ENCODE measurements at places on chromosomes 3 and 15.

DNA sequence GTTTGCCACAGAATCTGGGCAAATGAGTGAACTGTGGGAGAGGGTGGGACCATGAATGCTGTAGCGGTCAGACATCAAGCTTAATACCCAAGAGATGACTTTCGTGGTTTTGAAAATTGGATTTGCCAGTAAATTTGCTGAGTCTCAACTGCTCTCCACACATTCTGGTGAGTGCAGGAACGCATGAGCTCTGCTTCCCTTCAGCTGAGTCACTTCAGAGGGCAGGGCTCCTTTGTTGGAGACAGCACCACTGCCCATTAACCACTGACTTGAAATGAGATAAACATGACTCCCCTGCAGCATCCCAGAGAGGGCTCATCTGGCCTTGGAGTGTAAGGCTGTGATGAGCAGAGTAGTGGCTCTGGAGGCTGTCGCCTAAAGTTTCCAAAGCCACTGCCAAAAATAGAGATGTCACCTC, 22.6 kb downstream of the RARRES1 start:
- no peaks in the 10 kb centered on the region for H3K27me3 ChIP-seq
- H3K4me1 ChIP-seq: peaks cover 37% of the 10 kb centered on the region
- no peak overlapping the region for H3K4me3 ChIP-seq
- no peak overlapping the region for H3K27ac ChIP-seq
- DNase-seq: no peak

GRCh38 chr3:183701744-183702143, 4.1 kb downstream of the YEATS2 start:
- H3K27ac ChIP-seq: no peak overlapping the region
- H3K4me3 ChIP-seq: no peak overlapping the region
- DNase-seq: no peak
- H3K4me1 ChIP-seq: peaks cover 24% of the 10 kb centered on the region

GRCh38 chr15:88912500-88912921, 668 bp downstream of the MFGE8 start:
- H3K36me3 ChIP-seq: peaks cover 16% of the 10 kb centered on the region
- H3K27me3 ChIP-seq: peaks cover 7% of the 10 kb centered on the region
- DNase-seq: no peak

- H3K4me3 ChIP-seq: no peak overlapping the region
- H3K27ac ChIP-seq: no peak overlapping the region
- H3K27me3 ChIP-seq: no peaks in the 10 kb centered on the region
- no peak for DNase-seq
- no peaks in the 10 kb centered on the region for H3K36me3 ChIP-seq
These were observed 136.9 kb upstream of the PRICKLE2 start for GRCh38 chr3:64361962-64362735.
